Activated T-helper 2 cell treated with anti-CD3 and anti-CD28 coated beads, Interferon-gamma antibody, Interleukin-2, Interleukin-4, amounts not matched to agents 10 μg/mL and 5 μg/mL and 100 μg/mL, durations not matched to agents 14 hours and 24 hours and 36 hours (primary cell): ENCODE measurements at places on chromosomes 11 and 22. TPM values are rescaled to one million over a fixed set of nuclear protein-coding genes. Genes with fewer than 3 reads are reported as not detected.

The SPI1 gene
- total RNA-seq = 0.11 TPM in 1 of 2 replicates, not detected in the other

The ASCL3 gene
- total RNA-seq = not detected in 2 replicates

DNA sequence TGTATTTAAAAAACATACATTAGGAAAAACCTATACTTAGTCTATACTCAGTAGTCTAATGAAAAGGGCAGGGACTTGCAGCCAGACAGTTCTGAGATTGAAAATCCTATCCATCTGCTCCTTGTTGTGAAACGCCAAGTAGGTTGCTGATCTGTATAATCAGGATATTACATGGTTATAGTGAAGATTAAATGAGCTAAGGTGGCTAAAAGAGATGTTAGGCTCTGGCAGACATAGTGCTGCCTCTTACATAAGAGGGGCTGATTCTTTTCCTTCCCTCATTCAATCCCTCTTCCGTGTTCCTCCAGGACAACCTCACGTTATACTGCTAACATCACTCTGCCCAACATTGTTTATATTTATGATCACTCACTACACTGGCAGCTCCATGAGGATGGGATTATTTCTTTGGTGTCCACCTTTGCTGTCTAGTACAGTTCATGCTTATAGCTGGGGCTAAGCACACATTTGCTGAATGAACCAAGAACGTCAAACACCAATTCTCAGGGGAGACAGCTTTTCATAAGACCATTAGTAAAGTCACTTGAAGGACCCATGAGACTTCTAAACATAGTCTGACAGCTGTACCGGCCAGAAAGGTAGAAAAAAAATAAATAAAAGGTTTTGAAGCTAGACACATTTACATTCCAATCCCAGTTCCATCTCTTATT is 46.3 kb downstream of the GAB2 start:
- peaks cover 38% of the 10 kb centered on the region for H3K36me3 ChIP-seq
- peak overlapping the region; percentile 6 for H3K27ac ChIP-seq
- no peaks in the 10 kb centered on the region for H3K27me3 ChIP-seq
- peaks cover 46% of the 10 kb centered on the region for H3K4me1 ChIP-seq
- no peak for DNase-seq
- no peak overlapping the region for H3K4me3 ChIP-seq

DNA sequence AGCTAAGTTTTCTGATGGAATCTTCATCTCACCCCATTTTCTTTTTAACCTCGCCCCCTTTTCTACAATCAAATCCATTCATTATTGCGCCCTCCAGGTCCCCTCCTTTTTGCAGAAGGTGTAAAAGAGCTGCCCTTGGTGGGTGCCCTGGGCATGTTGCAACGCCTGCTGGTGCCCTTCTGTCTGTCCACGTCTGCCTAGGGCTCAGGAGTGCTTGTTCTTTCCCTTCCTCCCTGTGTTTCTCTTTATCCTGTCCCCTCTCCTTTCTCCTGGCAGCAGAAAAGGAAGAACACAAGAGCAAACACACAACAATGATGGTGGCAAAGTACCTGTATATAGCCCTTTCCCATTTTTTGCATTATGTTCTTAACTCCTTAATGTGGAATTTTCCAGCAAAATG is 6.2 kb upstream of the TLCD5 start:
- DNase-seq = no peak
- no peak overlapping the region for H3K4me3 ChIP-seq
- H3K4me1 ChIP-seq = no peaks in the 10 kb centered on the region
- H3K27me3 ChIP-seq = peaks cover 41% of the 10 kb centered on the region
- H3K27ac ChIP-seq = no peak overlapping the region
